Thyroid gland (tissue), 4 donors: ENCODE measurements at places on chromosomes 4 and X.

- peak; percentile 11 for DNase-seq
Observed at GRCh38 chrX:148629434-148629833, 129.0 kb downstream of the AFF2 start.

GRCh38 chrX:119624951-119625668 is 18.9 kb upstream of the NKRF start:
- DNase-seq = no peak

DNA sequence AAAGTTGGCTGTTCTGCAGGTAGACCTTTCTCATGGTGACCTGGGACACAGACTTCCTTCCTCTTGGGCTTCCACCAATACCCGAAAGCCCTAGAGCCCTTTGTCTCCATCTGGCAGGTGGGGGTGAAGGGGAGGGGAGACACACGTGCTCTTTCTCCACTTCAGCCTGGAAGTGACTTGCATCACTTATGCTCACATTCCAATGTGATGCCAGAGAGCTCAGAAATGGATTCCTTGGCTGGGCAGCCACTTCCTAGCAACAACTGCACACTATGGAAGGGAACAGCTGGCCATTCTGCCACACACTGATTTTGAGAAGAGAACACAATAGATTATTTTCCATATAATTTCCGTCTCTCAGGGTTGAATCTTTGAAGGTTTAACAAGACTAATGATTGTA is 36.3 kb downstream of the C4orf51 start:
- peak; percentile 52 for DNase-seq

DNA sequence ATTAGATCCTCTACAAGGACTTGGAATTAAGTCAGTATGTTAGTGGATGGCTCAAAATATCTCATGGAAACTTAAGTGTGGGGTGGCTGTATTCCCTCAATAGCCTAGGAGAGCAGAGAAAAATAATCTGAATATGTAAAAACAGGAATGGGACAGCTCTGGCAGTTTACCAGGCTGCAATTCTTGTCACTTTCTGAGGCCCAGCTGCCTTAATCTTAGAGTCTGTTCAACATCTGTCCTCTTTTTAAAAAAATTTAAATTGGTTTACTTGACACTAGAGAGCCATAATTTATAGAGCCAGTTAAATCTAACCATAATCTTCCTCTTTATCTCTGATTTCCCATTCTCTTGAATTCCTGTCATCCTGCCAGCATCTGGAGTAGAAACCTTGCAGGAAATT is 109.2 kb upstream of the CXCL13 start:
- no peak for DNase-seq

- no peak for DNase-seq
Observed at GRCh38 chrX:53003111-53003510, 44.8 kb upstream of the FAM156A start.

GRCh38 chrX:119981286-119982070 is 37.9 kb upstream of the NKAP start:
- DNase-seq = peak; percentile 2

DNA sequence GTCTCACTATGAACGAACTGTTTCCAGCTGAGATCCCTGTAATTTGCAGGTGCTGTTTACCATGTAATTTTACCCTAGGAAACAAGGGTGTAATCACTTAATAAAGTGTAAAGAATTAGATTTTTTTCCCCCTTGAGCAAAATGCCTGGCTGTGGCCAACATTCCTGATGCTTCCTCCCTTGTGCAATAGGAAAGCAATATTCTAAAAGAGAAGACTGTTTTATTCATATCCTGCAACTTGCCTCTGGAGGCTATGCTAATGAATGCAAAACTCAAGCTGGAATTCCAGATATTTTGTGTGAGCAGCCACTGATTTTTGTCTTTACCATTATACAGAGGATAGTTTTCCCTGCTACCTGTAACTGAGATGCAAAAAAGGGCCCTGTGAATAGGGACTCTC is 98.0 kb downstream of the AWAT2 start:
- no peak for DNase-seq

DNA sequence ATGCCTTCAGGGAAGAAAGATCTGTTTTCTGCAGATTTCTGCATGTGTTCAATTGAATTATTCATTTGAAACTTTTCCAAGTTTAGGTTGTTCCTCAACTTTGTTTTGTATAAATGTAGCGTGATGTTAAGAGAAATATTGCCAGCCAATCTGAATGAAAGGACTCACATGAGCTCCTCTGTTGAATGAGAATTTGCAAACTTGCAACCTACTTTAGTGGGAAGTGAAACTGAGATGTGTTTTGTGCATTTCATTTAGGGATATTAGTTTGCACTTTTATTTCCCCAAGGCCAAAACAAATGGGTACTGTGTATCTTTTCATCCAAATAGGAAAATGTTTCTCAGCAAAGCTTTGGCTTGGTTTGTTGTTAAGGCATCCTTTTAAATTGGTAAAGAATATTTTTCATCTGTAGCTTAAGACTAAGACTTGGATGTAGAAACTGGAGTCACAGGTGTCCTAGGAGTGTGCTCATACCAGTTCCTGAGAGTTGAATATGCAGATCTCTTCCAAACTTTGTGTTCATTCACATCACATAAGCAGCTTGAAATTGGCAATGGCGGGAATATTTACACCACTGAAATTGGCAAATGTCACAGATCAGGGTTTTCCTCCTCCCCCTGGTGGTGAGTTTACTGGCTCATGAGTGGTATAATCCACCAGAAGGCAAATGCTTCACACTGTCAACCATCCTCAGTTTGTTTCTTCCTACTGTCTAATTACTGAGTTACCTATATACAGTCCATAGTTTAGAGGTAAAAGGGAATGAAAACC is 193.6 kb upstream of the BANK1 start:
- DNase-seq = no peak

DNA sequence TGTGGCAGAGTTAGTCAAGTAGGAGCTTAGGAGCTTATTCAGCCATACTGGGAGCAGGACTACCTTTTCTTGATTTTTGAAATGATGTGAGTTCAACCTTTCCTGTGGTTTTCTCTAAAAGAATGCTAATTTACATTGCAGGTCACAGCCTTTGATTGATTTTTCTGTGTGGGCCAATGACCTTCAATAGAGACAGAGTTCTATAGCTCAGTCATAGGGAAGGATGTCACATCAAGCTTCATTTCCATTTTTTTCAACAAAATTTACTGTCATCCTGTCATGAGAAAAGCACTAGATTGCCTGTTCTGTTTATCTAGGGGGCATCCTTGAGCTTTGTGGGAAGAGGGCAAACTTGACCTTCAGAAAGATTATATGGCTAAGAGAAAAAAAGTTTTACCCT is 448.7 kb downstream of the MID1IP1 start:
- no peak for DNase-seq

- DNase-seq = no peak
Observed at GRCh38 chr4:81359207-81359606, 112.5 kb downstream of the RASGEF1B start.

DNA sequence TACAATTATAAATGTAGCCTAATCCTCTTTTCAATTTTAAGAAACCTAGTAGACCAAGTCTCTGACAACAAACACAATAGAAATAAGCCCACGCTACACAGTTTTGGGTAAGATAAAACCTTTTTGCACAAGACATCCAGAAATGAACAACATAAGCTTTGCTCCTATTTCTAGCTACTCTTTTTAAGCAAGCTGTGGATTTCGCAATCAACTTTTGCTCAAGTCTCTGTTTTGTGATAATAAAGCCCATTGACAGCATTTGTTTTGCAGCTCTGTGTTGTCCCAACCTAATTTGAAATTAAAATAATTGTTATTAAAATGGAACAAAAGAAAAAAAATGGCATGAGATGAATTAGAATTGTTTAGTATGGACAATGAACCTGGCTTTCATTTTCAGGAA is 287.9 kb upstream of the PUDP start:
- no peak for DNase-seq

GRCh38 chrX:154476821-154477220 is 2.3 kb downstream of the LAGE3 start:
- peak; percentile 18 for DNase-seq
